Mesenchymal stem cell (in vitro differentiated cells and primary cell): ENCODE measurements at places on chromosomes 1 and 21.

- no peak for DNase-seq
These were observed 21.4 kb downstream of the UTS2 start for GRCh38 chr1:7831458-7831857.

DNA sequence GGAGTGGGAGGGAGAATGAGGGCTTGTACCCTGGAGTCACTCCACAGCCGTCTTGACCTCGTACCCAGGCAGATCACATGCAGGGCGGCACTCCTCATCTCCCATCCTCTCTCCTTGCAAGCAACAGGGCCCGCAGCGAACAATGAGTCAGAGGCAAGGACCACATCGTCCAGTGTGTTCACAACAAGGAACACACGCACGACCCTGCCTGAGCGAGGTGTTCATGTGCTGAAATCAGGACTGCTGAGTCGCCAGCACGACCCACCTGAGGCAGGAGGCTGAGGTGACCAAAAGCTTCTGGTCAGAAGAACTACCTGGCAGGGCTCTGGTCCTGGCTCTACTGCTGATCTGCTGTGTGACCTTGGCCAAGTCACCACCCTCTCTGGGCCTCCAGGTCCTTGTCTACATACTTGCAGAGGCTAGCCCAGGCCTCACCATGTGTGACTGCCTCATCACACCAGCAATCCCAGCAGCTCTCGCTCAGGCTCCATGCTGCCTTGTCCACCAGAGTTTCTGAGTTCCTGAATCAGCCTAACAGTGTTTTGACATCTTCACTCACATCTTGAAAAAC, 78.0 kb downstream of the SSBP3 start:
- DNase-seq, result peak; percentile 86

DNA sequence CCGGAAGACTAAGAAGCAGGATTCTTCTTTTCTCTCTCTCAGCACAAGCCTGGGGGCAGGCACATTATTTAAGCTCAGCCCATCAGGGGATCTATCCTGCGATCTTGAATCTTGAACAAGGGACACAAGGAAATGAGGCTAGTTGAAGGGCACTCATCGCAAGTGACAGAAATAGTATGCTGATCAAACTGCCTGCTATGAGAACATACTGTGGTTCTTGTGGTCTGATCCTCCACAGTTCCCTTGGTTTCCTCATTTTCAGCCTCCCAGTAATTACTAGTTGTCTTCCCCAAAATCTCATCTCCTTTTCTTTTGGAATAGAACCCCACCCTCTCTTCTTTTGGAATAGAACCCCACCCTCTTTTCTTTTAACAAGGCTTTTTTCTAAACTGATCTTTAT, 6.5 kb downstream of the ANKRD45 start:
- no peak for DNase-seq

DNA sequence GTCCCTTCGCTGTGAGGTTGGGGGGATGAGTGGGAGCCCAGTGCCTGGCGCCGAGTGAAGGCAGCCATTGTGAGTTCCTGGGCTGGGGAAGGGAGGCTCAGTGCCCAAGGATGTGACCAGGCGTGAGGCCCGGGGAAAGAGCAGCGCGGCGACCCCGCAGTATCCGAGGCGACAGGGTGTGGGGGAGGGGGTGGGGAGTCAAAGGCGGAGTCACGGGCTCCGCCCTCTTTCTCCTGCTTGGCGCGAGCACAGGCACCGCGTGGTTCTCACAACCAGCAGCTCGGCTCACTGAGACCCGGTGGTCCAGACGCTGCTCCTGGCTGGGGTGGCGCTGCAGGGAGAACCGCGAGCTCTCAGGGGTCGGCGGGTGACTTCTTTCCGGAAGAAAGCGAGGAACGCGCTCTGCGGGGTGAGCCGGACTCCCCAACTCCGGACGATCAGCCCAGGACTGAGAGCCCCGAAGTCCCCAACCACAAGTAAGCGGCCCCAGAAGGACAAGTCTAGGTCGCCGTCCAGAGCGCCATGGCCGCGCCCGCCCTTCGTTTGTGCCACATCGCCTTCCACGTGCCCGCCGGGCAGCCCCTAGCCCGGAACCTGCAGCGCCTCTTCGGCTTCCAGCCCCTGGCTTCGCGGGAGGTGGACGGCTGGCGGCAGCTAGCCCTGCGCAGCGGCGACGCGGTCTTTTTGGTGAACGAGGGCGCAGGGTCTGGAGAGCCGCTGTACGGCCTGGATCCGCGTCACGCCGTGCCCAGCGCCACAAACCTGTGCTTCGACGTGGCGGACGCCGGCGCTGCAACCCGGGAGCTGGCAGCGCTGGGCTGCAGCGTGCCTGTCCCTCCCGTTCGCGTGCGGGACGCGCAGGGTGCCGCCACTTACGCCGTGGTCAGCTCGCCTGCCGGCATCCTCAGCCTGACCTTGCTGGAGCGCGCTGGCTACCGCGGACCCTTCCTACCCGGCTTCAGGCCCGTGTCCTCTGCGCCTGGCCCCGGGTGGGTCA, at the start of gene HPDL:
HPDL (plus strand) TSS at position 269 of the 997 bp plus-strand sequence; CDS start at position 523, 254 bp downstream.
- DNase-seq, result peak; percentile 42

- DNase-seq, result no peak
These were observed 36.9 kb downstream of the NCF2 start for GRCh38 chr1:183553331-183553730.

DNA sequence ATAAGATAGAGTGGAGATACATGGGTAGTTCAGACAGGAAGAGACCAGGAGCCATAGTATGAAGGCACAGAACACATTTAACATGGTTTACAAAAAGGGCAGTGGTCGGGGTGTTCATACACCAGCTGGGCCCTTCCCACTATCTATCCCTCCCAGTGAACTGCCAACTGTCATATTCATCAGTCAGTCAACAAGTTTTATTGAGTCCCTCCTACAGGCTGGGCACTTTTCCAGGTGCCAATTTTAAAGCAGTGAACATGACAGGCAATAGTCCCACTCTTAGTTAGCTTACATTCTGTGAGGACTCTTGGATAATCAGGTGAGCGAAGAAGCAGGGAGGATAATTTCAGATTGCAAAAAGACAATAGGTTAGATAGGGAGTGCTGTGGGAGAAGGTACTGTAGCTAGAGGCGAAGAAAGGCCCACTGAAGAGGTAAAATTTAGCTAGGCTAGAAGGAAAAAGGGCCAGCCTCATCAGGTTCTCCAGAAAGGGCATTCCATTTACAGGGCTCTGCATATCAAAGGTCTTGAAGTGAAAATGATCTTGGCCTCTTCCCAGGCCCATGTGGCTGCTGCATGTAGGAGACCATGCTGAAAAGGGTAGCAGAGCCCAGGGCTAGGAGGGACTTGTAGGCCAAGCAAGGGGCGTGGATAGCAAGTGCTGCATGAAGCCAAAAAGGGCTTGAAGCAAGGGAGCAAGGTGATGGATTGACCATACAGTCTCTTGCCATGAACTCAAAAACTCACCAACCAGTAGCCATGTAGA, 274.7 kb upstream of the SNX7 start:
- no peak for DNase-seq

GRCh38 chr1:165925498-165926079, 98.2 kb downstream of the UCK2 start:
- no peak for DNase-seq

- peak; percentile 15 for DNase-seq
These were observed 75.9 kb downstream of the HUNK start for GRCh38 chr21:31948676-31949075.

DNA sequence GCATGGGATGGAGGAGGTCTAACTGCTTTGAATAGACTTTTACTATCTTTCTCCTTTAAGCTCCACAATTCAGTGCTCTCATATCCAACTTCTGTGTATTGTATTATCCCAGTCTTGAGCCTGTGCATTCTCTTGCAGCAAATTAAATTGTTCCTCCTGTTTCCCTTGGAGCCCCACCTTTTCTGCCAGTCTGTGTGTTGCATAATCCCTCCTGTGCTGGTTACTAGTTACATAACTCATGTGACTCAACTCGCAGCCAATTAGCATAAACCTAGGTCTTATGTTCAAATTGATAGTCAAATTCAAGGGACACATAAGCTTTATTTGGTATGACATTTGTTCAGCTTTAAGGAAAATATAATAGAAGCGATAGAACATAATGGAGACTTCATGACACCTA, 1863.5 kb downstream of the MRPL39 start:
- no peak for DNase-seq

DNA sequence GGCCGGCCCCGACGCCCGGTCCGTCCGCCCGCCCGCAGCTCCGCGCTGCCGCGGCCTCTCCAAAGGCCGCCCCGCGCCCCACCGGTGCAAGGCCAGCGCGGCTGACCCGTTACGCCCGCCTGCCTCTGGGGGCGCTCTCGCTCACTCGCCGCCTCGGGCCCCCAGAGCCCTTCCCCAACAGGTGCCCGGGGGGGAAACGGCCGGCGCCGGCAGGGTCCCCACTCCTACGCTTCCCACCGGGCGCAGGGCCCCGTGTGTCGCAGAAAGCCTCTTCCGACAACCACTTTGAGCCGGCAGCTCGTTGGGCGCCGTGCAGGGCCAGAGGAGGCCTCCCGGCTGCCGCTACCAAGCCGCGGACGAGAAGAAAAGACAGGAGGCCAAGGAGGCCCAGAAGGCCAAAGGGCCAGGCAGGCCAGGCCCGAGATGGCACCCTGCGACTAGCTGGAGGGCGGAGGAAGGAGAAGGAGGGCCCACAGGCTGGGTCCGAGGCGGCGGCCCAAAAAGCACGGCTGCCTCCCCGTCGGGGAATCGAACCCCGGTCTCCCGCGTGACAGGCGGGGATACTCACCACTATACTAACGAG, 64.9 kb upstream of the FCGR2A start:
- DNase-seq, result peak; percentile 71

DNA sequence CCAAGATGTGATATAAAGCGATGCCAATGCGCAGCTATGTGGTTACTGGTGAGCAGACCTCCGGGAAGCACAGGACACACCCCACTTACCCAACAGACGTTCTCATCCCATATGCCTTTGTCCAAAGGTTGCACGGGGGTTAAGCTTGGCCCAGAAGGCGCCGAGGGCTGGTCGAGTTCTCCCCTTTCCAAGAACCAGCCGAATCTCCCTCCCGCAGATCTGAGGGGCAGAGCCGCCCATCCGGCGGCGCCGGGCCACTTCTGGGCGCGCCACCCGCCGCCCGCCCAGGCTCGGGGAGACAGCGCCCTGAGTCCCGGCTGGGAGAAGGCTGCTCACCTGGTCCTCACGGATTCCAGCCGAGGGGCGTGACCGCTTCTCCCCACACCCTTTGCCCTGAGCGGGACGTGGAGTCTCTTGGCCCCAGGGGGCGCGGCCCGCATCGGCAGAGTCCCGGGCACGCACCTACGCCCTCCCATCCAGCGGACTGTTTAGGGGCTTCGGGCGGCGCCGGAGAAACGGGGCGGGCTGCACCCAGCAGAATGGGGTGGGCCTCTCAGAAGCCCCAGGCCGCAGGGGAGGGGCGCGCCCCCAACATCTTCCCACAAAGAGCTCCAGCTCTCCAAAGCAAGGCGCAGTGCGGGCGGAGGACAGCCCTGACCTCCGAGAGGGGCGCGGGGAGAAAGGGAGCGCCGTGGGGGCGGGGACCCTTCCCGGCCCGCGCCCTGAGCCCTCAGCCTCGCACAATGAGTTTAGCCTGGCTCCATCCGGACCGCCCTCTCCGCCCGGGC, 615 bp downstream of the GPR161 start:
- DNase-seq, result peak; percentile 16

- DNase-seq, result no peak
These were observed 42.7 kb downstream of the WNT4 start for GRCh38 chr1:22100168-22100567.

GRCh38 chr1:28156821-28157220, 19.7 kb downstream of the PTAFR start:
- no peak for DNase-seq
